SJCRH30 (cell line): ENCODE measurements at places on chromosomes 7 and 10. TPM values are rescaled to one million over a fixed set of nuclear protein-coding genes. Genes with fewer than 3 reads are reported as not detected.

Gene GGCT
- total RNA-seq, result 124 and 126 TPM in 2 replicates

Gene ADK
- 42.7 and 48.6 TPM in 2 replicates for total RNA-seq

Gene AKR1C4
- total RNA-seq, result not detected in 2 replicates

Gene RBP4
- total RNA-seq, result not detected in 2 replicates

Gene PAPOLB
- not detected in 2 replicates for total RNA-seq

Gene ZNF316
- 16.0 and 16.2 TPM in 2 replicates for total RNA-seq

Gene NMT2
- total RNA-seq, result 22.8 and 22.9 TPM in 2 replicates

Gene ANKRD1
- 2.6 and 3.7 TPM in 2 replicates for total RNA-seq

Gene LRRC17
- total RNA-seq, result 67.1 and 71.2 TPM in 2 replicates

Gene WDFY4
- total RNA-seq, result not detected in 2 replicates

Gene GPR141
- total RNA-seq, result not detected in 2 replicates

Gene GNGT1
- 0.48 and 0.65 TPM in 2 replicates for total RNA-seq

Gene MMP21
- total RNA-seq, result 0.10 TPM in 1 of 2 replicates, not detected in the other

Gene INHBA
- total RNA-seq, result 0.08 TPM in 1 of 2 replicates, not detected in the other

Gene CFAP69
- 0.76 and 1.8 TPM in 2 replicates for total RNA-seq

Gene SLC29A4
- 39.8 and 43.1 TPM in 2 replicates for total RNA-seq

Gene CCDC136
- 11.8 and 16.5 TPM in 2 replicates for total RNA-seq
